ENCODE measurements at places on chromosomes 6 and 20.

GRCh38 chr6:40280231-40280630 lies 306.9 kb downstream of the LRFN2 start:
- DNase-seq: no peak

DNA sequence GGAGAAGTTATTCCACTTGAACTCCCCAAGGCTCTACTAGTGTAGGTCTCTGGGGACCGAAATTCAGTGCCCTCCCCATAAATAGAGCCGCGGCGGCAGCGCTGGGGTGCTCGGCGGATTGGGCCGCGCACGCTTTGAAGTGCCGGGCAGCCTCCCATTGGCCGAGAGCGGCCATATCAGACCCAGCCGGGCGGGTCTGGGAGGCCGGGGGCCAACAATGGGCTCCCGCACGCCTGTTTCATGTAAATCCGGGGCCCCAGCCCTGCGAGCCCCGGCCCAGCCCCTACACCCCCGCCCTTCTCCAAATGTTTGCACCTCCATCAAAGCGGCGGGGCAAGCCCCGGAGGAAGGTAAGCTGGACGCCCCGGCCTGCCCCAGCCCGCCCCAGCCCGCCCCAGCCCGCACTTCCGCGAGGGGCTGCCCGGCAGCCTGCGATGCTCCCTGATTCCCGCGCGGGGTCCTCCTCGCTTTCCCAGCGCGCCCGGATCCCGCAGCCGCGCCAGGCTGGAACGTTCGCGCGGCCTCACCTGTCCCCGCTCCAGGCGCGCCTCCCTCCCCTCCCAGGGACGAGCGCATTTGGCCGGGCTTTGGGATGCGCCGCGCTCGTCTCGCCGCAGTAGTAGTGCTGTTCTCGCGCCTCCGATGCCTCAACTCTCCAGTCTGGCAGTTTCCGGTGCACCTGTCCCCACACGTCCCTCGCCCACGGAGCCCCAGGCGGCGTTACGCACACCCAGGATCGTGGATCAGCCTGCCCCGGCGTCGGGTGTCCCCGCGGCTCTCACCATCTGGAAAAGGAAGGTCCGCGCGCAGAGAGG lies at the start of gene TBXT:
TBXT (minus strand) TSS at position 51 of the 815 bp plus-strand sequence. CDS start 260 bp downstream, outside the sequence.
- DNase-seq: no peak

DNA sequence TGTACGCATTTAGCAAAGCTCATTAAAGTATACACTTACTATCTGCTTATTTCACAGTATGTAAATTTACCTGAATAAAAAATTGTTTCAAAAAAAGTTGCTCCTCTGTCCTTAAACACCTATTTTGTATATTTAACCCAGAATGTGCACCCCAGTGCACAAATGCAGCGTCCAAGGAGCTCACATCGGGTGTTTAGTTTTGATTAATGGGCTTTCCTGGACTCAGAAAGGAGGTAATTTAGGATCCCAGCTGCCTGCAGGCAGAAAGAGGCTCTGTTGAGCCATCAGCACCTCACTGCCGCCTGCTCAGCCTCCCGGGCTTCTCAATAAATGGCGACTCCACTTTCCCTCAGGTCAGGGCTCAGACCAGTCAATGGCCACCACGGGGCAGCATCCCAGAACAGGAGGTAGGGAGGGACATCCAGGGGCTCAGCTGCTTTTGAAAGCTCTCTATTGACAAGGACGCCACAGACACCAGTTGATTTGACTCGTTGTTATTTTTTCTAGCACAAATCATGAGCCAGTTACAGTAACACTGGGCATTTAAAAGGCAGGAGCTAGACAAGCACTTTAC lies 70.2 kb upstream of the TBC1D7 start:
- DNase-seq: no peak

DNA sequence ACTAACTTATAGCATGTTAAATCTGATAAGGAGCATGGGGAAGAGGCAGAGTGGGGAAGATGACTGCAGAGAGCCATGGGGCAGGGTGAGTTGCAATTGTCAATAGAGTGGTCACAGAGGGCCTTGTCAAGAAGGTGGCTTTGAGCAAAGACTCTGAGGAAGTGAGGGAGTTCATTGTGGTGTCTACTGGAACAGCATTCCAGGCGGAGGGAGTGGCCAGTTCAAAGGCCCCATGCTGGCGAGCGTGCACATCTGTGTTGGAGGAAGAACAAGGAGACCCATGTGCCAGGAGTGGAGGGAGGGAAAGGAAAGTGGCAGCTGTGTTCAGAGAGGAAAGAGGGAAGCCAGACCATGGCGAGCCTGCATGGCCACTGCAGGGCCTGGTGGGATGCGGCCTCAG lies 15.8 kb upstream of the GPR6 start:
- DNase-seq: no peak

DNA sequence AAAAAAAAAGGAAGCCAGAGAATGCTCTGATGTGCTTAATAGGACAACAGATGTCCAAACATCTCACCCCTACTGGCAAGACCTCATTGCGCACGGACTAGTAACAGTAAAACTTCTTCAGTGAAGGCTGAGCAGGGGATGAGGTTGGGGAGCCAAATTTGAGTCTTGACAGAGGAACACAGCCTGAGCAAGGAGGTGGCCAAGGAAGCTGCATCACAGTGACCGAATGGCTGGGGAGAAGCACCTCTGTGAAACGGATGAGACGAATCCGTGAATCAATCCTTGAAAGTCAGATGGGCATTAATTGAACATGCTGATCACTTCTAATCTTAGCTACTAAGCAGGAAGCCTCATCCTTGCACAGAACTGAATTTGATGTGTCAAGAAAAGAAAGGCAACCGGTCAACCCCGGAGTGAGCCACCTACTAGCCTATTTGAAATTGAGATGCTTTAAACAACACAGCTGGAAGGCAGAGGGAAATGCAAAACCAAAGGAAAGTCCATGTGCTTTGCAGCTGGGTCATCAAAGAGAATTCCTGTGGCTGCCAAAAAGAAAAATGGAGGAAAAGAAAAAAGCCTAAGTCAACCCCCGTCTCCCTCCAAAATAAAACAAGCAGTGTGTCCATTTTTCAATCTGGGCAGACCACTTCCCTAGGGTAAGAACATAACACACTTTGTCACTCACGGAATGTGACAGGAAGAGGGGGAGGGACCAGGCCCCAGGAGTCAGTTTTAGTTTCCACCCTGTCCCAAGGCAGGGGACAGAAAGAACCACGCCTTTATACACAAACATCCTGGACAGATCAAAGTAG lies 29.5 kb downstream of the PXDC1 start:
- DNase-seq: no peak

GRCh38 chr20:63979229-63979556 lies 249 bp downstream of the SAMD10 start:
- DNase-seq: no peak

- no peak for DNase-seq
Measured at GRCh38 chr6:11168091-11168635, 56.6 kb upstream of the ERVFRD-1 start.

GRCh38 chr20:62875419-62876361 lies 14.1 kb upstream of the TCFL5 start:
- DNase-seq: no peak

- no peak for DNase-seq
Measured at GRCh38 chr20:4455301-4455701, 266.4 kb upstream of the PRND start.

DNA sequence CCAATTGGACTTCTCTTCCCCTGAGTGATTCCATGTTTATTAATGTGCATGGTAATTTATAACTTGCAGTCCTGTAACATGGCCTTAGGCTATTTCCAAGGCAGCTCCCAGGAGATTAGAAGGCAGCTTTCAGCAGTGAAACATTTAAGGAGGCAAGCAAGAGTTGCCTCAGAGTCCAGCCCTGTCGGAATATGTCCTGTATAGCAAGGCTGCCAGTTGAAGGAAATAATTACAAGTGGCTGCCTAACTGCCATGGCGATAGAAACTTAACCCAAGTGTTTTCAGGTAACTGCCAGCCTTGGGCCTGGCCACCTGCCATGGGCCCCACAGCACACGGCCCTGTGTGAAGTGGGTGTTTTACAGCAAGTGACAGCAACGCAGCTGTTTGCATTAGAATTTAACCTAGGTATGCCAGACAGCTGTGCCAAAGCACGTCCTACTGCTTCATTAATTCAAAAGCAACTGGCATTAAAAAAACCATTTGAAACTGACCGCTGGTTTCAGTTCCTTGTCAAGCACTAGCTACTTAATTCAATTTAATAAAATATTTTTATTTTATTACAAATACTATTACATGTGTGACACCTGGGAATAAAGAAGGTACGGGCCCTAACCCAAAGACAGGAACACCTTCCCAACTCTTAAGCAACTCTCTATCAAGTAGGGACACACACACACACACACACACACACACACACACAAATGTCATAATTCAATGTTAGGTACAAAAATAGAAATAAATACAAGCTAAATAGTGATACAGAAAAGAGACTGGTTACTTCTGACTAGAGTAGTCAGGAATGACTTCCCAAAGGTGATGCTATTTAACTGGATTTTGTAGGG lies 151.8 kb upstream of the HEY2 start:
- DNase-seq: no peak

- DNase-seq: no peak
Measured at GRCh38 chr6:131652472-131652871, 15.4 kb downstream of the ENPP3 start.

All from activated T-helper 1 cell treated with Interleukin-2 at 50 U/mL for 16 hours (primary cell).